AG04449 (cell line): ENCODE measurements at places on chromosomes 11 and 22.
A peak's percentile ranks its signal among the peaks of the same experiment; 100 is the strongest.

GRCh38 chr11:77259641-77260040 is 41.8 kb downstream of the GDPD4 start:
- DNase-seq, result peak; percentile 47

DNA sequence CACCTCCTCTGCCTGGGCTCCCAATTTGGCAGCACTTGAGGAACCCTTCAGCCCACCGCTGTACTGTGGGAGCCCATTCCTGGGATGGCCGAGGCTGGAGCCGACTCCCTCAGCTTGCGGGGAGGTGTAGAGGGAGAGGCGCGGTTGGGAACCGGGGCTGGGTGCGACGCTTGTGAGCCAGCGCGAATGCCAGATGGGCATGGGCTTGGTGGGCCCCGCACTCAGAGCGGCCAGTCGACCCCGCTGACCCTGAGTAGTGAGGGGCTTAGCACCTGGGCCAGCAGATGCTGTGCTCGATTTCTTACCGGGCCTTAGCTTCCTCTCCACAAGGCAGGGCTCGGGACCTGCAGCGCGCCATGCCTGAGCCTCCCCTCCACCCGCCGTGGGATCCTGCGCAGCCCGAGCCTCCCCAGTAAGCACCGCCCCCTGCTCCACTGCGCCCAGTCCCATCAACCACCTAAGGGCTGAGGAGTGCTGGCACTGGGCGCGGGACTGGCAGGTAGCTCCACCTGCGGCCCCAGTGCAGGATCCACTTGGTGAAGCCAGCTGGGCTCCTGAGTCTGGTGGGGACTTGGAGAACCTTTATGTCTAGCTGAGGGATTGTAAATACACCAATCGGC is 58.3 kb upstream of the DEFB108B start:
- DNase-seq, result no peak

- no peak for DNase-seq
These were observed 125.5 kb downstream of the FBXO7 start for GRCh38 chr22:32600147-32600546.

GRCh38 chr11:62923601-62924411 is 2.6 kb upstream of the CHRM1 start:
- no peak for DNase-seq

- DNase-seq, result no peak
These were observed 46.6 kb upstream of the LIN7C start for GRCh38 chr11:27553186-27553585.

- DNase-seq, result no peak
These were observed 36.7 kb upstream of the PLET1 start for GRCh38 chr11:112297248-112297866.

DNA sequence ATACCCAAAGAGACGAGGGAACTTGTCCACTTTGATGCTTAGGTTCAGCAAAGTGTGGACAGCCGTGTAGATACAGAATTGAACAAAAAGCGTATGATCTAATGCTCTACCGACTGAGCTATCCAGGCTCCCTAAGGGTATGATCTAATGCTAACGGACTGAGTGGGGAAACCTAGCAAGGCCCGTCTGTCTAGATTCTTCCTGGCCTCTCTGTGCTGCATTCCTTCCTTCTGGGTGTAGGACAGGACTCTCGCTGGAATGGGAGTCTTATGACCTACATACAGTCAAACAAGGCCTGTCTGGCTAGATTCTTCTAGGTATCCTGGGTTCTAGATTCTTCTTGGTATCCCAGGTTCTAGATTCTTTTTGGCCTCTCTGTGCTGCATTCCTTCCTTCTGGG is 8.4 kb upstream of the SLC15A3 start:
- no peak for DNase-seq

DNA sequence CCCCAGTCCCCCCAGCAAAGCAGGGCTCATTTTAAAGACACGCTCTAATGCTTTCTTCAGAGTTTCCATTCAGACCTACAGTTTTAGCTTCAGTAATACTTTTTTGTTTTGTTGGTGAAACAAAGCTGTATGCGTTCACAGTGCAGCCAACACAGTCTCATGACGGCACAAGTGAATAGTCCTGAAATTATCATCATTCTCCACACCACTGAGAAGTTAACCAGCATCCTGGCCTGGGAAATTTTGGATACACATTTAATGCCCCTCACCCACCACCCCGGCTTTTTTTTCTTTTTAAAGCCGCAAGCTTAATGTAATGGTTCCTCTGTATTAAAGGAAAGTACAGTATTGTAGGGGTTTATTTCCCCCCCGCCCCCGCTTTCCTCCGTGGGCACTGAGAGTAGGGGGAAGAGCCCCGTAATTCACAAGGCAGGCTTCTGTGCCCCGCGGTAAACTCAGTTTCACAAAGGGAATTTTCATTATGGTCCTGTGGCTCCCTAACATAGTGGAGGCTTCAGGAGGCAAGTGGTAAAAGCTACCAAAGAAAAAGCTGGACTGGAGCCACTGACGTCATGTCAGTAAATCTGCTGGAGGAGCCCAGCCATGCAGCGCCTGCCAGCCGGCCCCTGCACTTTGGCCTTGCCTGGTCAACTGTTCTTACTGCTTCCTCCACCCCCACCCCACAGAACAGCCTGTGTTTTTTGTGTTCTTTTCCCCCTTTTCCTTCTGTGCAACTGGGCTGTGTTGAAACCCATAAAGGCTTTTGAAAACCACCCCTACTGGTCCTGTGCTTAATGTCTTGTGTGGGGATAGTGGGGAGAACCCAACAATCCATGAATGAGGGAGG is 18.2 kb downstream of the TEAD1 start:
- DNase-seq, result peak; percentile 63

DNA sequence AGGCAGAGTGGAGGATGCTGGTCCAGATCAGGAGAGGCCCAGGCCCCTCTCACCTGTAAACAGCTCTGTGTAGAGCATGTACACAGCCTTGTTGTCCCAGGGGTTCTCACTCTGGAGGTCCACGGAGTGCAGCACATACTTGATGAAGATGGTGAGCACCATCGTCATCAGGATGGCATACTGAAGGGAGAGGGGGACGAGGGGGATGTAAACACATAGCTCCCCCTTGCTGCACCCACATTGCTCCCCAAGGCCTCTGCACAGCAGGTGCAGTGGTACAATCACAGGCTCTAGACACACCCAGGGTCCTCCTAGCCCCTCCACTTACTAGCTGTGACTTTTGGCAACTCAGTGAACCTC is 2.9 kb downstream of the SYVN1 start:
- no peak for DNase-seq

GRCh38 chr11:269146-269890 is 8.9 kb upstream of the NLRP6 start:
- DNase-seq, result no peak

- DNase-seq, result no peak
These were observed 389.6 kb upstream of the SYN3 start for GRCh38 chr22:33447733-33448132.

- no peak for DNase-seq
These were observed 636.8 kb upstream of the CCDC179 start for GRCh38 chr11:23497040-23497439.

- DNase-seq, result no peak
These were observed 638 bp downstream of the NRGN start for GRCh38 chr11:124740277-124740882.

- no peak for DNase-seq
These were observed 59.5 kb downstream of the FAM168A start for GRCh38 chr11:73538381-73538872.
